ENCODE measurements at places on chromosomes 16 and 17. TPM values are rescaled to one million over a fixed set of nuclear protein-coding genes. Genes with fewer than 3 reads are reported as not detected.

ELMO3 gene
- total RNA-seq, result 1.5 TPM

FTSJ3 gene
- total RNA-seq, result 27.9 TPM

FOXN1 gene
- not detected for total RNA-seq

LGALS9B gene
- total RNA-seq, result 1.9 TPM

PTGES3L gene
- not detected for total RNA-seq

MYBBP1A gene
- total RNA-seq, result 71.3 TPM

SSTR5 gene
- not detected for total RNA-seq

LHX1 gene
- total RNA-seq, result not detected

PRKCA gene
- 13.6 TPM for total RNA-seq

MARVELD3 gene
- not detected for total RNA-seq

RRAD gene
- 0.66 TPM for total RNA-seq

TSEN54 gene
- total RNA-seq, result 17.3 TPM

CUEDC1 gene
- 12.2 TPM for total RNA-seq

PMFBP1 gene
- total RNA-seq, result 1.4 TPM

CLEC18C gene
- 0.30 TPM for total RNA-seq

SNAI3 gene
- not detected for total RNA-seq

PRR29 gene
- not detected for total RNA-seq

GCGR gene
- total RNA-seq, result 0.40 TPM

GAS2L2 gene
- total RNA-seq, result not detected

CIBAR2 gene
- not detected for total RNA-seq

PNMT gene
- total RNA-seq, result not detected

KRT25 gene
- total RNA-seq, result not detected

PLEKHH3 gene
- 19.4 TPM for total RNA-seq

CCDC200 gene
- total RNA-seq, result not detected

All from NCI-H460 (cell line).